BJ (cell line): ENCODE measurements at places on chromosomes 5 and 9.

DNA sequence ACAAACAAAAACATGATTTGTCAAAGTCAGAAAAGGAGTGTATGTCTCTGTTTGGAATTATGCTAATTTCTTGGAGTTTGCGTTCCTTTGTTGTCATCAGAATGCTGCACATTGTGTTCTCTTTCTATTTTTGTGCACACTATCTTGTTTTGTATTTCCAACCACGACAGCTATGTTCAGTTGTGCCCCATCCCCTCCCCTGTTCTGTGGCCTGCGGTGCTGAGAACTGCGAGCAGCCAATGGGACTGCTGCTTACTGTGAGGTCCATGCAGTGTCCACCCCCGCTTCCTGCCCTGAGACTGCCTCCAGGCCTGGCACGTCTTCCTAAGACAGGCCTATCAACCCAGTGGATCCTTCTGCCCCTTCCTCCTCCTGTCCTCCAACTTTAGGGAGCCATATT is 76.8 kb downstream of the PALM2AKAP2 start:
- DNase-seq = no peak

GRCh38 chr9:36163049-36163785 is 6.0 kb upstream of the CCIN start:
- no peak for DNase-seq

DNA sequence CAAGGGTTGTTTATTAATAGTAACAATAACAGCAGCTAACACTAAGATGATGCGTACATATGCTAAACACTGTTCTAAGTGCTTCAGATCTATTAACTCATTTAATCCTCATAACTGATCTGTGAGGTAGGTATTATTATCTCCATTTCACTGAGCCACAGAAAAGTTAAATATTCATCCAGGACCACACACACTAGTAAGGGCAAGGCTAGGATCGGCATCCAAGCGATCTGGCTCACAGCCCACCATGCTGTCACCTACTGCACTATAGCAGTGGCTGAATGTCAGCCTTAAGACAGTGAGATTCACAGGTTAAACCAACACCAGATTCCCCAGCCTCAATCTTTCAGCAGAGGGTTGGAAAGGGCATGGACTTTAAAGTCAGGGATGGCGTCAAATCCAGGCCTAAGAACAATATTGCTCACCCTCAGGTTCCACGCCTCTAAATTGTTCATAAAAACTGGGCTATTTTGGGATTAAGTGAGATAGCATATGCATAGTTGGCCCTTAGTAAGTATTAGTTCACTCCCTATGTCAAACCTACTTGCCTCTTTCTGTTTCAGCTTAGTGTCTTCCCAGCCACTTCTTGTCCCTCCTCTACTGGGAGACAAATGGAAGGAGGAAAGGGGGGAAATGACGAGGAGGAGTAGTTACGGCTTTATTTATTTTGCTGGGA is 150.8 kb downstream of the MAPKAP1 start:
- no peak for DNase-seq

DNA sequence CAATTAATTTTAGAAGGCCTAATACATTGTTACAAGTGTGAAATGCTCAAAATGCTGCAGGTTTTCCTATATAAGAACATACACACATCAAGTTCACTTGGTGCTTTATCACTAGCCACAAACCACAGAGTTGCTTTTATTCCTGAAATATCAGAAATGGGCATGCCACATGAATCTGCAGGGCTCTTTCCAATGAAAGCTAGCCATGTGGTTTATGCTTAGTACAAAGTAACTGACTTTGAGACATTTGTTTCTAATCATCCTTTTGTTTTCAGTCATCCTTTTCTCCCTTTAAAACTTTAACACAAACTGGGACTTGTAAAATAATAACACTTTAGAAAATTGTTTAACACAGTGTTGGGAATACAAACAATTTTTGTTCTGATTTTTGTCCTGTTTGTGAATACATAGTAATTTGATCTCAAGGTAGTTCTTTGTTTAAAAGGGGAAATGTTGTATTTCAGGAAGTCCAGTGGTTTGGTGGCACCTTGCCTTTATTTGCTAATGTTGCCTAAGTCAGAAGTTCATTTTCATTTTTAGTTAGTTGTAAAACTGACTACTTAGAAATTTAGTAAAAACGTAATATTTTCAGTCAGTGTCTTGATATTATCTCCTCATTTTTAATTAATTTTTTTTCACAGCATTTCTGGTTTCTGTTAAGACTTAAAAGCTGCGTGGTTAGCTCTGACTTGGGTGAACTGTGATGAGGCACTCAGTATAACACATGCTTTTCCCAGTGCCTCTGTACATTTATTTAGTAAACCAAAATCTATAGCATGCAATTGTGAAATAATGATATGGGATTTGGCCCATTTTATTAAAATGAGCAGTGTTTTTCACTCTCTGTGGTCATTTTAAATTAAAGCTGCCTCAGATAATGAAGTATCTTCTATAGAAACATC is 18.6 kb downstream of the PRDM6 start:
- no peak for DNase-seq

- DNase-seq = no peak
These were observed 164.8 kb upstream of the ADRA1B start for GRCh38 chr5:159751459-159751858.

- no peak for DNase-seq
These were observed at the start of gene RETREG1 for GRCh38 chr5:16616536-16617273. TSS of gene RETREG1 (minus strand) at chr5:16616997. CDS start at chr5:16616971, 26 bp downstream.

- peak; percentile 93 for DNase-seq
These were observed 36.0 kb downstream of the HMGXB3 start for GRCh38 chr5:150036513-150036912.

GRCh38 chr5:57383093-57383861 is 99.3 kb downstream of the ACTBL2 start:
- peak; percentile 68 for DNase-seq

GRCh38 chr9:83572524-83572923 is 34.3 kb upstream of the FRMD3 start:
- DNase-seq = no peak

DNA sequence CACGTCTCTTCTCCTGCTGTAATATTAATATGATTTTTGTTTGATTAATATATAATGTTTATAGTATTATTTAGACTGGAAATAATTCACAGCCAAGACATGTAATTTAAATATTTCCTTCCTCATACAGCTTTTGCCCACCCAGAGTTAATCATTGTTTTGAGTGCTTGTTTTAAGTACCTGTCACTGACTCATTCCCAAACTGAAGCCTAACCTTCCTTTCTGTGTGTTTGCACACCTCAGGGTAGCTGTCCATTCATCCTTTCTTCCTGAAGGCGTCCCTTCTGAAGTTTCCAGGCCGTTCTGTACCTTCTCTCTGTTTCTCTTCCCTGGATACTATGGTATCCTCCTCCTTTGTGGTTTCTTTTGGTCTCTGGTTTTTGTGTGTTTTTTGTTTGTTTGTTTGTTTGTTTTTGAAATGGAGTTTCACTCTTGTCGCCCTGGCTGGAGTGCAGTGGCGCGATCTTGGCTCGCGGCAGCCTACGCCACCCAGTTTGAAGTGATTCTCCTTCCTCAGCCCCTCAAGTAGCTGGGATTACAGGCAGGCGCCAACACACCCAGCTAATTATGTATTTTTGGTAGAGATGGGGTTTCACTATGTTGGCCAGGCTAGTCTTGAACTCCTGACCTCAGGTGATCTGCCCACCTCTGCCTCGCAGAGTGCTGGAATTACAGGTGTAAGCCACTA is 312.4 kb downstream of the DOCK8 start:
- no peak for DNase-seq

DNA sequence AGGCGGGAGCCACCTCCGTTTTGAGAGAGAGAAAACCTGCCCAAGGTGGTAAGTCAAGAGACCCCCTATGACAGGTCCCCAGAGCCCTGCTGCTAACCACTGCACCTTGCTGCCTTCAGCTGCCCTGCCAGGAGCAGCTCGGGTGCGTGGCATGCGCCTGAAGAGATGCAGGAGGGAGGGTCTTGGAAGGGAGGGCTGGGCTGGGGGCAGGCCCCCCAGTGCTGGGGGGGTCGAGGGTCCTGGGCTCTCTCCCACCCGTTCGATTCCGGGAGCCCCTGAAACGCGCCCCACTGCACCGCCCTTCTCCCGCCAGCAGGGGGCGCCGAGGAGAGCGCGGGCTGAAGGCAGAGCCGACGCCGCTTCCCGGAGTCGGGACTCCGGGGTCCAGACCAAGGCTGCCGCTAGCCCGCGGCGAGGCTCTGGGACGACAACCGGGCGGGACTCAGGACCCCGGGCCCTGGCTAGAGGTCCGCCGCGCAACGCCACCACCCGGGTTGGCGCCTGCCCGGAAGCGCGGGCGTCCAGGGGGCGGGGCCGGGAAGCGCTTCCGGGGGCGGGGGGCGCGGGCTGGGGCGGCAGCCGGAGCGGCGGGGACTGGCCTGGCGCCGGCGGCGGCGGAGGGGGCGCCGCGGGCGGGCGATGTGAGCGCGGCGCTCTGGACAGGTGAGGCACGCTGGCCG is at the start of gene ZBTB34:
Gene ZBTB34, plus strand, starts transcription at position 563 of the 680 bp plus-strand sequence. CDS start 18,761 bp downstream, outside the sequence.
- DNase-seq = no peak

DNA sequence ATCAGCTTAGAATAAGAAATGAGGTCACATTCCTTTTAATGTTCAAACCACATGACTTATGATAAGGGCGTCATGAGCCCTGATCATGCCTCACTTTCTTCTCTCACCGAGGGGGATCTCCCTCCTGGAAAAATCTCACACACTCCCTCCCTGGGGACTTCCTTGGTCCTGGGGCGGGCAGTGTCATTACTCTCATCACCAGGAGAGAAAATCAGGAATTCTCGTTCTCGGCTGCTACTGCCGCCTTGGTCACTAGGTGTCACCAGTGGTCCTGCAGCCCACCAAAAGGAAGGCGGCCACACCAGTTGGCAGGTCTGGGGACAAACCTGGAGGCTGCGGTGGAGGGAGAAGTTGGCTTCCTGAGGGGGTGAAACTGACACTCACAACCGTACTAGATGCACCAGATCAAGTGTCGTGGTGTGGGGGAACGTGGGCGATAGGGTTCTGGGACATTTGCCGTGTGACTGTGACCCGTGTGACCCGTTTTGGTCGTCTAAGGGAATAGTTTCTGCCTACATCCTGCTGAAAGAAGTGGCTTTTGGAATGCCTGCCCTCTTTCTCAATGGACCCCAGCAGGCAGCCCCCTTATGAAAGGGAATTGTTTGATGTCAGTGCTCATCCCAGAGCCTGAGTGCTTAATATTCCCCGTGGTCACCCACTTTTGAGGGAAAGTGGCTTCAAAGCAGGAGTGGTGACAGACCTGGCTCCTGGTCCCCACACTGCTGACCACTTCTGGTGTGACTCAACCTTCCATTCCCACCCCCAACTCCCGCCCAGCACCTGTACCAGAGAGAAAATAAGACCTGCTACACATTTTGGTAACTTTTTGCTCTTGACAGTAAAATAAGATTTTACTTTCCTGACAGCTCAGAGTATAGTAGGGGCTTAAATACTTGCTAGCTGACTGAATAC is 63.2 kb downstream of the ACER2 start:
- no peak for DNase-seq

GRCh38 chr5:10355071-10355889 is 1.8 kb downstream of the MARCHF6 start:
- DNase-seq = peak; percentile 60

- DNase-seq = no peak
These were observed 299.6 kb upstream of the KLF4 start for GRCh38 chr9:107789001-107789700.

DNA sequence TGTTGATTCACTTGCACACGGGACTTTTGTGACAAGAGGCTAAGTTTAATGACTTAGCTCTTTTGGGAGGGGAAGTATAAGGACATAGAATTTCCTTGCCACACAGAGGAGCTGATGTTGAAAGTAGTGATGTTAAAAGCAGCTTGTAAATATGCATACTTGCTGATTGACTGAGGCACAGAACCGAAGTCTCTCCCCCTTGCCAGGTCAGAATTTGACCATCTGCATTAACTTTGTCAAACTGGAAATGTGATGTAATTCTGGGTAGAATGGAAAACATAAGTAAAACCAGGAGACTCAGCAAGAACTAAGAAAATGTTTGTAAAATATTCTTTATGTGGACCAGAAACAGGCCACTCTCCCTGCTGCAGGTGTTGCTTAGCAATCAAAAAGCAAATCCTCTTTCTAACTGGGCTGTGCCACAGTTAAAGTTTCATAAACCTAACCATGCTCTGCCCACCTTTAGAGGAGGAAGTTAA is 284.2 kb downstream of the NR3C1 start:
- DNase-seq = no peak

- no peak for DNase-seq
These were observed 116.3 kb downstream of the FANCC start for GRCh38 chr9:95201206-95201605.

- no peak for DNase-seq
These were observed 41.3 kb upstream of the SMU1 start for GRCh38 chr9:33117796-33118195.

DNA sequence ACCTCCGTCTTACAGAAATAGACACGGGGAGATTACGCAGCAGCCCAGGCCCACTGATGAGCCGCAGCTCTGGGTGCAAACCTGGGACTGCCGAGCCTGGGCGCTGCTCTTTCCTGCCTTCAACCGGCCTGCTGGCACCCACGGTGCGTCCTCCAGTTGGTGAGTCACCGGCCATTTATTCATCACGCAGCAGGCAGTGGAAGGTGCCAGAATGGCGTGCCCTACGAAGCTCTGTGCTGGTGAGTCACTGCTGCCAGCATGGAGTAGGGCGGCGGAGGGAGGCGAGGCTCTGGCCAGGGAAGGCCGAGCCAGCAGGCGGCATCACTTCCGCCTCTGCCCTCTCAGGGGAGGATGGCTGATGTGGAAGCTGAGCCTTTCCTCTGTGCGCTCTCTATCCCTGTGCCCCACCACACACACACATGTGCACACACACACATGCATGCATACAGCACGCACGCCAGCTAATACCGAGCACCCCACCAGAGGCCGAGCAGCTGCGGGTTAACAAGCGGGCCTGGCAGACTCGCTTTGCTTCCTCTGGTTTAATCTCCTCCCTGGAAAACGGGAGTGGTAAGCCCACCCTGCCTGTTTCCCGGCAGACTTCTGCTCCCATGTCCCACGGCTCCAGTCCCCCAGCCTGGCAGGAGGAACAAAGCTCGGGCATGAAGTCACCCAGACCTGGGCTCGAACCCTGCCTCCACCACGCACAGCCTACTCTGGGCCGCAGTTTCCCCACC is 39.2 kb downstream of the OLFM1 start:
- no peak for DNase-seq

DNA sequence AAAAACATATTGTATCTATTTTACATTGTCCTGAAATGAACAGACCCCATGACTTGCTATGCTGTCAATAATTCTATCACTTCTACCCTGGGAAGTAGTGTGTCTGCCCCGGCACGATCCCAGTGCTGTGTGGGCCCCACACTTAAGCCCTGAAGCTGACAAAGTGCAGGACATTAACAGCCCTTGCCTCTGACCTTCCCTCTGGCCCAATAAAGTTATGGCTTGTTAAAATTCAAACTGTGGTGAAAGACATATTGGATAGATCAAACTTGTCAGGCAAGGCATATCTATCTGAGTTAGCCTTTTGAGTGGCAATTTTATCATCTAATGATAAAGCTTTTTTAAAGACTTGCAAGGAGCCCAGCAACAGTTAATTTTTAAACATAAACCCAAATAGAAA is 229.2 kb downstream of the SPOCK1 start:
- no peak for DNase-seq

GRCh38 chr5:128984480-128984879 is 19.2 kb downstream of the SLC27A6 start:
- DNase-seq = no peak

- no peak for DNase-seq
These were observed 32.9 kb downstream of the TSPAN17 start for GRCh38 chr5:176680226-176680563.
